ENCODE measurements at places on chromosomes 1 and 21. TPM values are rescaled to one million over a fixed set of nuclear protein-coding genes. Genes with fewer than 3 reads are reported as not detected.
A peak's percentile ranks its signal among the peaks of the same experiment; 100 is the strongest.

THAP3 gene
- 23.9 TPM for total RNA-seq

DNA sequence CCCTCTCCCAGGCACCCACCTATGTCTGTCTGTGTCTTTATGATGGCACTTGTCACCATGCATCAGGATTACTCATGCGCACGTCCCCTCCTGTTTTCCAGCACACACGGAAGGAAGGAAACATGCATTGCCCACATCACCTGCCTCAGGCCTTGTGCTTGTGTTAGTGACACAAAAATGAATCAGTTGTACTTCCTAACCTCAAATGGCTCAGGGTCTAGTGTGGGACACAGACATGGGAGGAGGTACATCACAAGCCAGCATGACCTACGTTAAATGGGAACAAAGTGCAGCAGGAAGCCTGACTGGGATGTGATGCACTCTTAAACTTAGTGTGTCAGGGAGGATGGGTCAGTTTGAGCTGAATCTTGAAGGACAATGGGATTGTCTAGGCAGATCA lies 126.7 kb downstream of the TRABD2B start:
- no peaks in the 10 kb centered on the region for H3K36me3 ChIP-seq
- DNase-seq: no peak
- H3K4me3 ChIP-seq: no peak overlapping the region
- H3K4me1 ChIP-seq: no peaks in the 10 kb centered on the region
- H3K27ac ChIP-seq: no peak overlapping the region
- no peaks in the 10 kb centered on the region for H3K27me3 ChIP-seq

ODR4 gene
- 8.2 TPM for total RNA-seq

CD5L gene
- total RNA-seq: not detected

DNA sequence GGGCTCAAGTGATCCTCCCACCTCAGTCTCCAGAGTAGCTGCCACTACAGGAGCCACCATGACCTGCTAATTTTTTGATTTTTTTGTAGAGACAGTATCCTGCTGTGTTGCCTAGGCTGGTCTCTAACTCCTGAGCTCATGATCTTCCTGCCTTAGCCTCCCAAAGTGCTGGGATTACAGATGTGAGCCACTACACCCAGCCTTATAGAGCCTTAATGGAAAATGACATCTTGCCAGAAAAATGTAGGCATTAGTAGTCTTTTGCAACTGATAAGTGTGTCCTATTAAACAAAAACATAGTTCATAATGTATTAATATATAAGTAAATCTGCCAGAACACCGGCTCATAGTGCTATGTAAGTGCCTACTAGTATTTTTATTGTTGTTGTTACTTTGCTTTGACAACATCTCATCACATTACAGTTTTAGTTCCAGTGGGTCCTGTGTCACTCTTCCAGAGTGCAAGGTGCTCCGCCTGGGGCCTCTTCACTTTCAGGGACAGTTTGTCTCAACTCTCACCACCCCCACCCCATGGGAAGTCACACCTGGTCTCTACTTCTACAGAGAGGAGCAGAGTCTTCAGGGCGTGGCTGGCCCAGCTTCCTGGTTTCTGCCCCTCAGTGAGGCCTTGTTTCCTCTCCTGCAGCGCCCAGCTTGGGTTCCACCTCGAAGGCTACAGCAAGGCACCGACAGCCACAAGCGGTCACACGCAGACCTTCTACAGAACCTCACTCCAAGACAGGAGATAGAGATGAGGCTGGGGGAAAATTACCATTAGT lies 30.1 kb downstream of the RHOU start:
- H3K36me3 ChIP-seq: no peaks in the 10 kb centered on the region
- H3K4me3 ChIP-seq: no peak overlapping the region
- H3K27me3 ChIP-seq: no peaks in the 10 kb centered on the region
- H3K27ac ChIP-seq: no peak overlapping the region

DNA sequence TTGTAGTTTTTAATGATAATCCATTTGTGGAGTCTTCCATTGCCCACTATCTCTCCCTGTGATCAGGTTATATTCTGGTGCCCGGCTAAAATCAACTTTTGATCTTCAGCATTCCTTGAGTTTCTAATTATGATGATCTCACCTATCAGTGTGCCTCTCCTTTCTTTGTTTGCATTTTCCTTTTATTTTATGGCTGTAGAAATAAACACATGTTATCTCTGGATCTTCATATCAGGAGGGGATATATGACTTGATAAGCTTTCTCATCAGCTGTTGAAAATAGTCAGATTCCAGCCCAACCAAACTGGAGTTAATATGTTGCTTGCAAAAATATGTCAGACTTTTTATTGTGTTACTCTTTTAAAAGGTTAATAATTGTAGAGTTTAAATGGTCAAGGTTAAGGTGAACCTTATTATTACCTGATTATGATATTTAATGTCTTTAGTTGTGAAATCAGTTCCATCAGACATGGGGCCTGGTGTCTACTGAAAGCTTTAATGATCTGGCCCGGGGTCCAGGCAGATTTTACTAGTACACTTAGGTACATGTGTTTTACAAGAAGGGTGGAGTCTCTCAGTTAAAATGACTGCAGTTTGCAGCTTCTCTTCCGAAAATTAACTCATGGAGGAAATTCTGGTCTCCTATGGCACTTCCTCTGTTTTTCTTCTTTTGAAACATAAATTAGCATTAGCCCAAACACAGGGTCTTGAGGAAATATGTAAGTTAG lies 12.8 kb downstream of the KRTAP24-1 start:
- no peaks in the 10 kb centered on the region for H3K36me3 ChIP-seq
- H3K27me3 ChIP-seq: no peaks in the 10 kb centered on the region
- no peaks in the 10 kb centered on the region for H3K4me1 ChIP-seq
- no peak overlapping the region for H3K4me3 ChIP-seq

DNA sequence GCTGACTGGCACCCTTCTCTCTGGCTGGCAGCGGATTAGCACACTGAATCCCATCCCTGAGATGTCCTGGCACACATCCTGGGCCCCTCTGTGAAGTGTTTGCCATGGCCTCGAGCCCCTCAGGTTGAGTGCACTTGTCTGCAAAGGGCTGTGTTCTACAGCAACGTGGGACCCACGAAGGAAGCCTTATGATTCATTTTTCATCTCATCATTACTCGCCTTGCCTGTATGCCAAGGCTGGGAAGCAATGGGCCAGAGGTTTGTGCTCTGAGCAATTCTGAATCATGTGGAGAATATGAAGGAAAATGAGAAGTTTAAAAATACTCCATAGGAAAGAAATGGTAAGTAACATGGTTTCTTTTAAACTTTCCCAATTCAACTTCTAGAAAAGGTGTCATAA lies 124.8 kb upstream of the LMO4 start:
- no peak overlapping the region for H3K27ac ChIP-seq
- H3K4me1 ChIP-seq: no peaks in the 10 kb centered on the region
- no peak overlapping the region for H3K4me3 ChIP-seq
- DNase-seq: no peak
- H3K36me3 ChIP-seq: no peaks in the 10 kb centered on the region

ESPN gene
- 0.58 TPM for total RNA-seq

- DNase-seq: no peak
- no peaks in the 10 kb centered on the region for H3K36me3 ChIP-seq
- H3K4me1 ChIP-seq: no peaks in the 10 kb centered on the region
- no peak overlapping the region for H3K27ac ChIP-seq
- no peak overlapping the region for H3K4me3 ChIP-seq
These were observed 64.2 kb downstream of the VPS13D start for GRCh38 chr1:12294076-12294475.

- no peak overlapping the region for H3K4me3 ChIP-seq
- H3K27me3 ChIP-seq: no peaks in the 10 kb centered on the region
- H3K36me3 ChIP-seq: no peaks in the 10 kb centered on the region
- no peak for DNase-seq
- H3K27ac ChIP-seq: no peak overlapping the region
- H3K4me1 ChIP-seq: no peaks in the 10 kb centered on the region
These were observed 19.3 kb downstream of the RSBN1 start for GRCh38 chr1:113792986-113793385.

GRCh38 chr1:107404756-107405155 lies 263.9 kb downstream of the NTNG1 start:
- H3K27me3 ChIP-seq: no peaks in the 10 kb centered on the region
- H3K4me3 ChIP-seq: no peak overlapping the region
- H3K4me1 ChIP-seq: no peaks in the 10 kb centered on the region
- H3K27ac ChIP-seq: no peak overlapping the region
- no peak for DNase-seq
- H3K36me3 ChIP-seq: no peaks in the 10 kb centered on the region

NID1 gene
- total RNA-seq: 252 TPM

MSH4 gene
- total RNA-seq: 0.26 TPM

DNA sequence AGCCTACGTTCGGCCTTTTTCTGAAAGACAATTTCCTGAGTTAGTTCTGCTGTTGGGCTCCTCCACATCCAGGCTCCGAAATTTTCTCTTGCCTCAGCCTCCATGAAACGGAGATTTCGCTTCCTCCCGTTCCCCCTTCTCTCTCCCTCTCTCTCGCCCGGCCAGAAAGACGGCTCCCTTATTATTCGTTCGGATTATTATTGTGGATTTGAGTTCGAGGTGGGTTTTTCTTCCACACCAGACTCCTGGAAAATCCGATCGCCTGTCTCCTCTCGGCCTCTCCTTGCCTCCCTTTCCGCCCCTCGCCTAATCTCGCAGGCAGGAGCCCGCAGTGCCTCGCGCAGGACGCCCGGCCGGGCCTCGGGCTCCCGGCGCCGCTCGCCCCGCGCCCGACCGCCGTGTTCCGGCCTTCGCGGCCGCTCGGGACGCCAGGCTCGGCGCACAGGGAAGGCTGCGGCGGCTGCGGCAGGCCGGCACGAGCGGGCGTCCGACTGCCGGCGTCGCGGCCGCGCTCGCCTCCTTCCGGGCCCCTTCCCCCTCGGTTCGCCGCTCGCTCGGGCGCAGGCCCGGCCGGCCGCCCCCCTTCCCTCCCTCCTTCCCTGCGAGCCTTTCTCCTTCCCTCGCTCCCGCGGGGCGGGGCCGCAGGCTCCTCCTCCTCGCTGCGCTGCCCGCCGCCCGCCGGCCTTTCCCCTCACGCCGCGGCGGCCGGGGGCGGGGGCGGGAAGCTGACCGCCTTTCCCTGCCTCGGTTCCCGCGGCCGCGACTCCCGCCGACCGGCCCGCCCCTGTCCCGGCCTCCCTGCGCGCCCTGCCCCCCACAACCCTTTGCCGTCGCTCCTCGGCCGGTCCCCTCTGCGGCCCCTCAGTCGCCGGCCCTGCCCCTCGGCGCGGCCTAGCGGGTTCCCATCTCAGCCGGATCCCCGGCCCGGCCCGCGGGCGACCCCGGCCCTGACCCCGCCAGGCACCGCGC lies at the start of gene ARHGEF11:
Gene ARHGEF11 (minus strand): TSS at position 493 of the 969 bp plus-strand sequence. CDS start 1,412 bp downstream, outside the sequence.
- no peaks in the 10 kb centered on the region for H3K36me3 ChIP-seq
- H3K4me3 ChIP-seq: peak within 1 kb of the TSS; percentile 71
- peak within 1 kb of the TSS; percentile 91 for H3K27ac ChIP-seq
- peaks cover 5% of the 10 kb centered on the region for H3K4me1 ChIP-seq

GRCh38 chr1:11013160-11013531 lies 692 bp downstream of the TARDBP start:
- peak overlapping the region; percentile 83 for H3K4me3 ChIP-seq
- H3K36me3 ChIP-seq: no peaks in the 10 kb centered on the region
- no peaks in the 10 kb centered on the region for H3K27me3 ChIP-seq

GRCh38 chr1:216984536-216984935 lies 261.3 kb upstream of the ESRRG start:
- no peak overlapping the region for H3K4me3 ChIP-seq
- H3K4me1 ChIP-seq: no peaks in the 10 kb centered on the region

APCS gene
- not detected for total RNA-seq

DNA sequence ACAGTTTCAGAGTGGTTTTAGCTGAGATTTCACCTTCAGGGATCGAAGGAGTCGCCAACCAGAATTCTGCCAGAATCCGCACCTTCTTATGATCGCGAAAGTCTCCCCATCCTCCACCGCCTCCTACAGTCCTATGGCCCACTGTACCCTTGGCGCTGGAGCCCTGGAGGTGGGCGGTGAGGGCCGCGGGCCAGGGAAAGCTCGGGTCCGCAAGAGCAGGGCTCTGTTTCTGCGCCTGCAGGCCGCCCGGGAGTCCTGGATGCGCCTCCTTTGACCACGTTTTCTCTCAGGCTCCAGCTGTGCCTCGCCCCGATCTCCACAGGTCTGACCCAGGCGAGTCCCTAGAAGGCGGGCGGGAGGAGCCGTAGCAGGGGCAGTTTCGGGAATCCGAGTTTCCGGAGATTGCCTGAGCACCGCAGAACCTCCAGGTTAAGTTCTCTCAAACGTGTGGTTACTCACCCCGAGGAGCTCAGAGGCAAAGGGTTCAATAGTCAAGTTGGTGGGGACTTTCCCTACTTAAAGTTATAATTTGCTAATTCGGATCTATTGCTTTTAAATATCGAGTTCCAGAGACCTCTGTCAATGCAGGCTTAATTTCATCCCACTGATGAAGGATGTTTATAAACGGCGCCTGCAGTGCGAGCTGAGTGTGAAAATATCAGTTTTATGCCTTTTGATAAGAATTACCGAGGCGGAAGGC lies 3.2 kb upstream of the LHX8 start:
- H3K36me3 ChIP-seq: no peaks in the 10 kb centered on the region
- H3K4me3 ChIP-seq: no peak overlapping the region
- H3K4me1 ChIP-seq: no peaks in the 10 kb centered on the region
- H3K27ac ChIP-seq: no peak overlapping the region

DNA sequence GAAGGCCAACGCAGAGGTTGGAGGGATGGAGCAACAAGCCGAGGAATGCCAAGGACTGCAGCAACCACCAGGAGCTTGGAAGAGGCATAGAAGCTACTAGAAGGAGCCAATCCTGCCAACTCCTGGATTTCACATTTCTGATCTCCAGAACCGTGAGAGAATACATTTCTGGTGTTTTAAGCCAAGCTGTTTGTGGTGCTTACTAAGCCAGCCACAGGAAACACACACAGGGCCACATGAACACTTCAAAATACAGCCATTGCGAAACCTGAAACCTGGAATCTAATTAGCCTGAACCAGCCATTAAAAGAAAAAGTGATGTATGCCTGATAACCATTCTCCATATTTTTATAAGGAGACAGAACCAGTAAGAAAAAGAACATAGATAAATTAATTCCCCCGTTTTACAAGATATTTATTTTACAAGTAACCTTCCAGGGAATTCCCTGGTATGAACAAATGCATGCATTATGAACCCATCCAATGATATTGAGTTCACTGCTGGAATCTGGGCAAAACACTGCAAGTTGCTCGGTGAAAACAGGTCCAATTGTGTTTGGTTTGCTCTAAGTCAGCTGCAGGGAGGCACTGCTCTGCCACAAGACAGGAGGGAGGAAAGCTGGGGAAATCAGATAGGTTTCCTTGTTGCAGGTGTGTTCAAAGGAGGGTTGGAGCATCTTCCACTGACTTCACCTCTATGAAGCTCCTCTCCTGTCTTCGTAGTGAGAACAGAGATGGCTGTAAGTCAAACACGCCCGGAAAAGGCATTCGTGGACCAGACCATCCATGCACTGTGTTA lies 70.2 kb downstream of the ETS2 start:
- H3K36me3 ChIP-seq: no peaks in the 10 kb centered on the region
- DNase-seq: no peak
- no peaks in the 10 kb centered on the region for H3K27me3 ChIP-seq
- no peaks in the 10 kb centered on the region for H3K4me1 ChIP-seq
- no peak overlapping the region for H3K4me3 ChIP-seq

DNA sequence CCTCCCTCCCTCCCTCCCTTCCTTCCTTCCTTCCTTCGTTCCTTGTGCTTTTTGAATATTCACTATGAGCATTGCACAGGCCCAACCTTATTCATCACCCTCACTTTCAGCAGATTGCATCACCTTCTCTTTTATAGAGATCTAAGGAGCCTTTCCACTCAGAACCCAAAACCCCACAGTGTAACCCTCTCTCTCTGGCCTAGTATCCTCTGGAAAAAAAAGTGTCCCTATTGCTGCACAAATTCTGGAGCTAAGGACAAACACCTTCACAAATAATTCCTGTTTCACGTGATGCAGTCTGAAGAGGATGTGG lies 25.6 kb downstream of the OR10J5 start:
- no peak for DNase-seq
- H3K4me1 ChIP-seq: no peaks in the 10 kb centered on the region
- H3K27me3 ChIP-seq: no peaks in the 10 kb centered on the region
- no peaks in the 10 kb centered on the region for H3K36me3 ChIP-seq
- H3K4me3 ChIP-seq: no peak overlapping the region
- no peak overlapping the region for H3K27ac ChIP-seq
